T-helper 17 cell (primary cell): ENCODE measurements at places on chromosomes 3 and 15. TPM values are rescaled to one million over a fixed set of nuclear protein-coding genes. Genes with fewer than 3 reads are reported as not detected.
A peak's percentile ranks its signal among the peaks of the same experiment; 100 is the strongest.

Gene ROPN1
- total RNA-seq: not detected

Gene ARRDC4
- 1.4 TPM for total RNA-seq

Gene IL17RE
- 10.1 TPM for total RNA-seq

- DNase-seq: no peak
- peaks cover 2% of the 10 kb centered on the region for H3K36me3 ChIP-seq
- no peak overlapping the region for H3K27ac ChIP-seq
- peaks cover 4% of the 10 kb centered on the region for H3K27me3 ChIP-seq
- no peak overlapping the region for H3K4me3 ChIP-seq
Observed at GRCh38 chr15:82793737-82794136, 12.1 kb downstream of the FSD2 start.

DNA sequence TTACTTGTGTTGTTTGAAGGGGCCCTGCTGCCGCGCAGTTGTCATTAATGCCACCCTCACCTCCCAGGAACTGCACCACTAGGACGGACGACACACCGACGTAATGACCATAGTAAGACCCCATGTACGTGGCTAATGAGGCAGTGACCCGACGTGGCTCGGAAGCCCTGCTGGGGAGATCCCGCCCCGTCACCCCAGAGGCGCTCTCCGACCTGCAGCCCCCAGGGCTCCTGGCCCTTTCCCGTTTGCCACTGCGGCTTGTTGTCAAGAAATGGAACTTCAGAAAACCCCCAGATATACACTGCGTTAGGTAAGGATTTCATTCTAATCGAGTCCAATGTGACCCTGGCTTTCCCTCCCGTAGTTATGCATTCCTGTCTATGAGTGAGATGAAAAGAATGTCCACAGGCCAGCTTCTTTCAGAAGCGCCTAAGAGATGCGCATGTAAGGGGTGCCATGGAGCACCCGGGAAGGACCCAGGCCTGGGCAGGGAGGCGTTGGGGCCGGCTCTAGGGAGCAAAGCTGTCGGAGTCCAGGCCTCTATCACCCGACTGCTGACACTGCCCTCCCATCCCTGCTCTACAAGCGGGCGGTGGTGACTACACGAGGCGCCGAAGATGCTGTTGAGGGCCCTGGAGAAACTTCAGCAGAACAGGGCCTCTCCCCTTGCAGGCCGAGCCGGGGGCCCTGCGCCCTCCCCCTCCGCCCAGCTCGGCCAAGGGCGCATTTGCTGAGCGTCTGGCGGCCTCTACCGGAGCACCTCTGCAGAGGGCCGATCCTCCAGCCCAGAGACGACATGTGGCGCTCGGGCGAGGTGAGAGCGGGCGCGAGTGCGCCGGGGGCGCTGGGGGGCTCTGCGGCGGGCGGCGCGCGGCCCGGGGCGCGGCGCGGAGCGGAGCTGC, at the start of gene GABRA5:
GABRA5 (plus strand) TSS at position 765 of the 902 bp plus-strand sequence. CDS start 2,187 bp downstream, outside the sequence.
- H3K27me3 ChIP-seq: peaks cover 14% of the 10 kb centered on the region
- DNase-seq: no peak
- no peaks in the 10 kb centered on the region for H3K36me3 ChIP-seq
- H3K4me3 ChIP-seq: no peak within 1 kb of the TSS
- no peaks in the 10 kb centered on the region for H3K4me1 ChIP-seq
- no peak within 1 kb of the TSS for H3K27ac ChIP-seq

- no peak overlapping the region for H3K4me3 ChIP-seq
- no peaks in the 10 kb centered on the region for H3K27me3 ChIP-seq
- no peak overlapping the region for H3K27ac ChIP-seq
- no peaks in the 10 kb centered on the region for H3K4me1 ChIP-seq
- no peak for DNase-seq
Observed at GRCh38 chr3:168575750-168576149, 480.0 kb upstream of the GOLIM4 start.

- DNase-seq: no peak
- H3K27ac ChIP-seq: no peak overlapping the region
- no peak overlapping the region for H3K4me3 ChIP-seq
- no peaks in the 10 kb centered on the region for H3K36me3 ChIP-seq
- no peaks in the 10 kb centered on the region for H3K27me3 ChIP-seq
Observed at GRCh38 chr3:34012102-34012461, 213.7 kb downstream of the PDCD6IP start.

GRCh38 chr15:41493902-41494189, 172 bp downstream of the ITPKA start:
- H3K36me3 ChIP-seq: no peaks in the 10 kb centered on the region
- peak overlapping the region; percentile 83 for H3K4me3 ChIP-seq
- H3K4me1 ChIP-seq: peaks cover 24% of the 10 kb centered on the region
- H3K27ac ChIP-seq: no peak overlapping the region

DNA sequence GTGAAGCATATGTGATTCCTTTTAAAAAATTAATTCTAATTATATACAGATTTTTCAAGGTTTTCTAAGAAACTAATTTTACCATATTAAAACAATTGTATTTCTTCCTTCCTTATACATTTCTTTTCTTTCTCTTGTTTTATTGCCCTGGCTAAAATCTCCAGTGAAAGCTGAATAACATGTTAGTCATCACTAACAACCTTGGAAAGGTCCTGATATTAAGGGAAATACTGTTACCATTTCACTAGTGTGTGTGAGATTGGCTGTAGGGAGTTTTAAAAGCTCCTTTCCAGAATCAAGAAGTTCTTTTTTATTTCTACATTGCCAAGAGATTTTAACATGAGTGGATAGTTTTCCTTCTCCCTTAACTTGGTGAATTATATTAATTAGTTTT, 229.7 kb upstream of the EIF1B start:
- H3K4me3 ChIP-seq: no peak overlapping the region
- H3K27ac ChIP-seq: no peak overlapping the region
- no peaks in the 10 kb centered on the region for H3K36me3 ChIP-seq
- H3K27me3 ChIP-seq: peaks cover 11% of the 10 kb centered on the region
- no peak for DNase-seq

- H3K4me3 ChIP-seq: no peak overlapping the region
- peaks cover 37% of the 10 kb centered on the region for H3K27me3 ChIP-seq
- no peak for DNase-seq
Observed at GRCh38 chr3:159787178-159787574, 201.5 kb upstream of the IL12A start.
